Fibroblast of gingiva (primary cell): ENCODE measurements at places on chromosomes 16 and 17.

- no peak for DNase-seq
These were observed 760.1 kb downstream of the CDH11 start for GRCh38 chr16:64361753-64362152.

DNA sequence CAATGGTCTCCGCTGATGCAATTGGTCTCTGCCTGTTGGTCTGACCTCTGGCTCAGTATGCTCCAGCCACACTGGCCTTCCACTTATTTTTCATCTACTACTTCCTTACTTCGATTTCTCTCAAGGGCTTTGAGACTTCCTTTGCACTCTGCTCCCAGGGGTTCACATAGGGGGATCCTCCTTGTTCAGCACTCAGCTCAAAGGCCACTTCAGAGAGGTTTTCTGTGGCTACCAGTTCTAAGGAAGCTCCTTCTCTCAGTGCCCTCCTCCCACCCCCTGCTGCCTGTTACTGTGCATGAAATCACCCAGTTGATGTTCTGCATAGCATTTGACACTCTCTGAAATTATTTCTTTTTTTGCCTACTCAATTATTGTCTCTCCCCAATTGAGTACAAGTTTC lies 476.4 kb downstream of the HS3ST3B1 start:
- DNase-seq = no peak

DNA sequence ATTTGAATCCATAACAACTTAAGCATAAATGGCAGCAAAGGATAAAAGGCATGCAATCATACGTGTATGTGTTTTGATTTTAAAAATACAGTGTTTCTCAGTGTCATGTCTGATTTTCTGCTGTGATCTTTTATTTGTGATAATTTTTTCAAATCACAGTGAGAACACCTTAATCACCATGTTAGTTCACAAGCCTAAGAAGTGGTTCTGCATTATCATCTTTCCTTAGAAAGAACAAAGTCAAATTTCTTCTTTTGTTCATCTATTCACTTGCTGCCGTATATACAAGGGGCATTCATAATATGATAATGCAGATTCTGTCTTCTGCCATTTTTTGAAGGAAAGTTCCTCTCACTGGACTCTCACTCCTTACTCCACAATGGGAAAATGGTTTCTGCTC lies 33.3 kb upstream of the ABCA9 start:
- DNase-seq = no peak

- DNase-seq = no peak
These were observed 274.5 kb upstream of the ELAC2 start for GRCh38 chr17:13292291-13292690.

GRCh38 chr16:86502856-86503748 lies 7.2 kb upstream of the FOXF1 start:
- DNase-seq = peak; percentile 38

GRCh38 chr17:42049834-42050392 lies 488 bp downstream of the C17orf113 start:
- DNase-seq = no peak

DNA sequence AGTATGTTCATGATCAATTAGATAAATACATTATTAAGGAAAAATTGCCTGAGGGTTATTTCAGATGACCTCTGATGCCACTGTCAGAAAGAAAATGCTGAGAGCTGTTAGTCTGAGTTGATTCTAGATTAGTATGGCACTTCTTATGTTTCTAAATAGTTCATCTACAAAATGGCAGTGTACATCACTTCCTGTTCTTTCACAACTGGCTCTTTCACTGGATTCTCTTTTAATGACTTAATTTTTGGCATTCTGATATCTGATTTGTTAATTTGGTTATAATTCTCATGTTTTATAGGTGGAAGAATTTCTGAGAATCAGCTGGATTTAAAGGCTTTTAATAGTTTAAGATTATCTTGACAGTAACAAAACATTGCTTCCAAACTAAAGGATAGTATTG lies 3.3 kb downstream of the TAOK1 start:
- peak; percentile 34 for DNase-seq

DNA sequence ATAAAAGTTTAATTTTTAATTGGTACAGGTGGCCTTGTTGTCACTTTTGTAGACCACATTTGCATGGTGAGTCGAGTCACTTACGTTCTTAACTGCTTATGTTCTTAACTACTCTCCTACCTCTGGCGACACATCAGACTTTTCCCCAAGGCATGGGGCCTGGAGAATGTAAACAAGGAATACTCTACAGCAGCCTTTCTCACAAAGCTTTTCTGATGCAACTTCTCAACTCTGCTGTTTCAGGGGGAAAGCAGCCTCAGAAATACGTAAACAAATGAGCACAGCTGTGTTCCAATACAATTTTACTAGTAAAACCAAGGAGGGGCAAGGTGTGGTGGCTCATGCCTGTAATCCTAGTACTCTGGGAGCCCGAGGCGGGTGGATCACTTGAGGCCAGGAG lies 6.9 kb downstream of the KARS1 start:
- no peak for DNase-seq

GRCh38 chr17:48540213-48540612 lies 4.7 kb downstream of the HOXB2 start:
- DNase-seq = no peak

- DNase-seq = no peak
These were observed 19.2 kb upstream of the CACNG4 start for GRCh38 chr17:66945147-66945835.

DNA sequence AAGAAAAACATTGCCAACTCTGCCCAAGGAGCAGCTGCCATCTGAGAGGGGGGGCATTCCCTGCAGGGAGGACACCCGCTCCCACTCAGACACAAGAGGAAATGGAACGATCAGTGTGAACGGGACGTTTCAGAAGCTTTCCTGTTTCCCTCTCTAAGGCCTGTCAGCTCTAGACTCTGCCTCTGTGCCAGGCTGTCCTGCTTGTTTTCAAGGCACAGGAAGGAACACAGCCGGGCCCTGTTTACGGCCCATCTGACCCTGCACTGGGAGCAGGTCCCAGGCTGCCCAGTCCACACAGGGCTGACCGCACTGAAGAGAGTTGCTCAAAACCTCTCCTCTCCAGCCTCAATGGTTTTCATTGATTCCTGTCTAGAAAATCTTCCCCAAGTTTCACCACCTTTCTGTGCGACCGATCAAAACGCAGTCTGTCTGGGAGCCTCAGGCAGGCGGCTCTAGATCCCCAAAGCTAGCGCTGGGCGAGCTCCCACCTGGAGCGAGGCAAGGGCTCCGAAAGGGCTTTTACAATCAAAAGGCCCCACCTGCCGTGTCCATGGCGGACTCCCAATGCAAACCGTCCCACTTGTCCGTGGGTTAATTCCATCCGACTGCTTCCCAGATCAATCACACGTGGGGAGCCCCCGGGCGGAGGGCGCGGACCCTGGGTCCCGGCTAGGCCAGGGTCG lies 1.5 kb downstream of the PIEZO1 start:
- peak; percentile 53 for DNase-seq

GRCh38 chr16:24611310-24611709 lies 71.9 kb downstream of the RBBP6 start:
- no peak for DNase-seq

DNA sequence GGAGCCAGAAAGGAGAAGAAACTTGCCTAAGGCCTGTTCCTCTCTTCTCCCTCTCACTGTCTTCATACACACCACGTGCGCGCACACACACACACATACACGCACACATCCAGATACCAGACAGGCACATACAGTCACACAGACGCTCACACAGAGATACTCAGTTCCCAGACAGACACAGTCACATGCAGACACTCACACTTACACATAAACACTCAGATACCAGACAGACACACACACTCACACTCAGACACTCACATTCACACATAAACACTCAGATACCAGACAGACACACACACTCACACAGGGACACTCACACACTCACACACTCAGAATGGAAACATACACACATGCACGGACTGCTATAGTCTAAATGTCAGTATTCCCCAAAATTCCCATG lies 24.1 kb upstream of the MMP2 start:
- no peak for DNase-seq

DNA sequence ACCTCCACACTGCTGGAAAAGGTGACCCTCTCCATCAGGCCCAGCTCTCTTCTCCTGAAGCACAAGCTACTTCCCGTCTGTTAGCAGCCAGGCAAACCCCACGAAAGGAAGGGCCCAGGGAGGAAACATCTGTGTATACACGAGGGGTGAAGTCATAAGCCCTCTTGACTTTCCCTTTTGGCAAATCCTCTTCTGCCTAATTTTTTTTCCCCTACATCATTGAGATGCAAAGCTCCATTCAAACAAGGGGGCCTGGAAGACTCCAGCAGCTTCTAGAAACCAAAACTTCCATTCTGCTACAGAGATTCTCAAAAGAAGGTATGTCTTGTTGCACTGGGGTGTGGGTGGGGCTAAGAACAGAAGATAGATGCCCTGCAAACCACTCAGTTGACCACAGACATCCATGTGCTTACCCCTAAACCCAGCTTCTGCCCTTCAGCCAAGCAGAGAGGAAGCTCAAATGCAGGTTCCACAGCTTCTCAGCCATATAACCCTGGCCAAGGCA lies 145.6 kb upstream of the RCVRN start:
- DNase-seq = no peak

- peak; percentile 69 for DNase-seq
These were observed 2.4 kb upstream of the ALOXE3 start for GRCh38 chr17:8120520-8121406.

DNA sequence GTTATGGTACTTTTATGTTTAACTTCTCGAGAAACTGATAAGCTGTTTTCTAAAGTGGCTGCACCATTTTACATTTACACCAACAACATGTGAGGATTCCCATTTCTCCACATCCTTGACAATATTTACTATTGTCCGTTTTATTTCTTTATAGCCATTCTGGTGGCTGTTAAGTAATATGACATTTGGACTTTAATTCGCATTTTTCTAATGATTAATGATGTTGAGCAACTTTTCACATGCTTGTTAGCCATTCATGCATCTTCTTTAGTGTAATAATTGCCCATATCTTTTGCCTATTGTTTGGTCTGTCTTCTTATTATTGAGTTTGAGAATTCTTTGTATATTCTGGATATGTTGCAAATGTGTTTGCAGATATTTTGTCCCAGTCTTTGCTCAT lies 114.2 kb downstream of the DNAH9 start:
- no peak for DNase-seq

GRCh38 chr16:4604401-4604800 lies 10.3 kb downstream of the UBALD1 start:
- DNase-seq = no peak

DNA sequence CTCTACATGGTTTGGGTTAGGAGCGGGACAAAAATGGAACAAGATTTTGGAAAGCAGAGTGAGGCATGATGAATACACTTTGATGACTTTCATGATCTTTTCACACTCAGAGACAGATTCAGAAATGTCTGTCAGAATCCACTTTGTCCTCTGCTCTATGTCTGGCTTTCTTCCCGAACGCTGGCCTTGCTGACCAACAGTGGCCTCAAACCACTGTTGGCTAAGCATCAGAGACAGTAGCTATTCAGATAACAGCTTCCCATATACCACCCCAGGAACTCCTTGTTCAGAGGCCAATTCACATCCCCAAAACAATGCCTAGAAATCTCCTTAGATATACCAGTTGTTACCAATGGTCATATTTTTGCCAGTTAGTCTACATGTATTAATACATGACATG lies 40.9 kb downstream of the FBXL20 start:
- no peak for DNase-seq

DNA sequence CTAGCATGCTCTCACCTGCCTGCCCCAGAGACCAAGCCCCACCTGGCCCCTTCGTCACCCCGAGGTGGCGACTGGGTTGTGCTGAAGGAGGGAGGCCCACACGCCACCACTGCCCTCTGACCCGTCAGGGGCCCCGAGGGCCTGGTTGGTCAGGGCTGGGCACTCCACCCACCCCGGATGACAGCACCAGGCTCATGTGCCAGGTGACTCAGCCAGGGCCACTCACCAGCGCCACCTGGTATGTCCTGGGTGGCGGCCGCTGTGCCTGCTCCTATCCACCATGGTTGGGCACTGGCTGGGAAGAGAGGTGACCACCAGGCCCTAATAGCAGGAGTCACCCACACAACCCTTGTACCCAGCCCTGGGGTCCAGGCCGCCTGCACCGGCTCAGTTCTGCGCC lies 68.9 kb downstream of the JPH3 start:
- no peak for DNase-seq

DNA sequence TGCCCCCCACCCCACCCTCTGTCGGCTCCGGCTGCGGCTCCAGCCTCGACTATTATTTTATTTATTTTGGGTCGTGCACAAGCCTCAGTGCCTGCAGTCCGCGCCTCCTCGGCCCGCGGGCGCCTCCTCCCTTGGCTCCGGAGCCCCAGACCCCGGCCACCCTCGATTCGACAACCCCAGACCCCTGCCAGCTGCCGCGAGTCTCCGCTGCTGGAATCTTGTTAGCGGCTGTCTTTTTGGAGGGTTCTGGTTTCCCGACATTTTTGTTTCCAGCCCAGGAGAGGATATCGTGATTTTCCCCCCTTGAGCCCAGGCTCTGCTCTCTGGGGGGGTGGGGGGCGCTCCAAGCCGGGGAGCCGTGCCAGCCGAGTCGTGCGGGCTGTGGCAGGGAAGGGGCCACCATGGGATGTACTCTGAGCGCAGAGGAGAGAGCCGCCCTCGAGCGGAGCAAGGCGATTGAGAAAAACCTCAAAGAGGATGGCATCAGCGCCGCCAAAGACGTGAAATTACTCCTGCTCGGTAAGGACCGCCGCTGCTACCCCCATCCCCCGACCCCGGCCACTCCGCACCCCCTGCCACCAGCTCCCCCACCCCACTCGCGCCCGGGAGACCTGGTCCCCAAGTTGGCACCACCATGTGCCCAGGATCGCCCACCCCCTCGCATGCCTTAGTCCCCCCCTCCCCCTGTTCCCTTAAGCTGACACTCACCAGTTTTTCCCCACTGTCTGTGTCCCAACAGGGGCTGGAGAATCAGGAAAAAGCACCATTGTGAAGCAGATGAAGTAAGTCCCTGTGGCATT lies 746 bp downstream of the GNAO1 start:
- no peak for DNase-seq

DNA sequence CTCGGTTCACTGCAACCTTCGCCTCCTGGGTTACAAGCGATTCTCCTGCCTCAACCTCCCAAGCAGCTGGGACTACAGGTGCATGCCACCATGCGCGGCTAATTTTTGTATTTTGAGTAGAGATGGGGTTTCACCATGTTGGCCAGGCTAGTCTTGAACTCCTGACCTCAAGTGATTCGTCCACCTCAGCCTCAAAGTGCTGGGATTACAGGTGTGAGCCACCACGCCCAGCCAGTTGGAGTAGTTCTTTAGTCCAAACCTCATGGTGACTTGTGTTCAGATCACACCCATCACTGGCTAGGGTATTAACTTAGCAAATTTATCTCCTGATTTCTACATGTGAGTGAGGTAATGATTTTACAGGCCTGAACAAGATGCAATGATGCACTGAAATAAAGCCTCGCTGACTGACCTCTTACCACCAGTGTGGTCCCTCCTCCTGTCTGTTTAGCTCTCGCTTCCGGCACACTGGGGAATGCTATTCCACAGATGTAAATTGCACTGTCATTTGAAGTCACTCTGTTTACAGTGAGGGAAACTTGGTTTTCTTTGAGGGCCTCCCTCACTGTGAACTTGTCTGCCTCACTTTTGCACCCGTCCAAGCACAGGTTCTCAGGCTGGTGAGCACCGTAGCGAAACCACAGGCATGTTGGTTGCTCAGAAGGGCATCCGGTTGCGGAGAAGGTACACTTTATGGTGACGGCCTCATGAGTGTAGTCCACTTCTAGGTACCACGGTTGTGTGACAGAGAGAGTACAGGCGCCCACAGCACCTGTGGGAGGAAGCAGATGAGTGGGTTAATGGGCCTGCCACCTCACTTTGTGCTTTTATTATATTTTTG lies 5.5 kb downstream of the IGSF6 start:
- no peak for DNase-seq

- DNase-seq = peak; percentile 56
These were observed 124.1 kb upstream of the TNRC6C start for GRCh38 chr17:77834170-77835115.
